Lower leg skin (tissue), 4 donors: ENCODE measurements at places on chromosomes 6 and 20. TPM values are rescaled to one million over a fixed set of nuclear protein-coding genes. Genes with fewer than 3 reads are reported as not detected.

DNA sequence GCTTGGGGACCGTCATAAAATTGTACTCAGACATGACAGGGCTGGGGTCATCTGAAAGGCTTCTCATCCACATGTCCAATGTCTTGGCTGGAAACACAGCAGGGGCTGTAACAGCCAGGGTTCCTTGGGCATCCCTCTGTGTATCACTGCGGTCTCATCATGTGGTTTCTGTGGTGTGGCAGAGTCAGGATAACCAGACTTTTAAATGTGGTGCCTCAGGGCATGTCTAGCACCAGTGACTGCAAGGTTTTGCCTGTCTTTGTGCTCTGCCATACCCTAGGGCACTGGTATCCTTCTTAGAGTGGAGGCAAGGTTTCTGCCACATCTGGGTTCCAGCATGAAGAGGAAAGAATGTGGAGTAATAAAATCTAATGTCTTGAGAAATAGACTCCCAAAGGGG is 124.2 kb downstream of the PLEKHG1 start:
- no peak for DNase-seq

TBX18 gene
- total RNA-seq = 1.1 TPM

- DNase-seq = no peak
Observed at GRCh38 chr6:138253731-138254130, 35.4 kb upstream of the PBOV1 start.

DNA sequence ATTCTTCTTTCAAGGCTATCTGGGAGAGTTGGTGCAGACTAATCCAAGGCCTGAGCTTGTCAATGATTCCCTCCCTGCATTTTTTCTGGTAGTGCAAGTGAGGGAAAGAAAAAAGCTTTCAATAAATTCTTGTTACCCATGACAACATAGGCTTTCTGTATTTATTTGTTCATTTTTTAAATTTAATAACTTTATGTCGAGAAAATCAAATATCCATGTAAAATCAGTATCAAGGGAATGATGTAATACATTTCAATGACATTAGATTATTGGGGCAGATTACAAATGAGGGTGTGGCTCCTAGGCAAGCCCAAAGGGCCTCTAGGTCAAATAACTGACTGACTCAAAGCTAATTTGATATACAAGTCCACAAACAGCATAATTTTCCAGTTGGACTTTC is 104.0 kb downstream of the GJA1 start:
- no peak for DNase-seq

GRCh38 chr20:13101276-13101675 is 92.5 kb downstream of the SPTLC3 start:
- no peak for DNase-seq

RFX6 gene
- total RNA-seq = not detected

DNAH8 gene
- 0.08 TPM for total RNA-seq

DNA sequence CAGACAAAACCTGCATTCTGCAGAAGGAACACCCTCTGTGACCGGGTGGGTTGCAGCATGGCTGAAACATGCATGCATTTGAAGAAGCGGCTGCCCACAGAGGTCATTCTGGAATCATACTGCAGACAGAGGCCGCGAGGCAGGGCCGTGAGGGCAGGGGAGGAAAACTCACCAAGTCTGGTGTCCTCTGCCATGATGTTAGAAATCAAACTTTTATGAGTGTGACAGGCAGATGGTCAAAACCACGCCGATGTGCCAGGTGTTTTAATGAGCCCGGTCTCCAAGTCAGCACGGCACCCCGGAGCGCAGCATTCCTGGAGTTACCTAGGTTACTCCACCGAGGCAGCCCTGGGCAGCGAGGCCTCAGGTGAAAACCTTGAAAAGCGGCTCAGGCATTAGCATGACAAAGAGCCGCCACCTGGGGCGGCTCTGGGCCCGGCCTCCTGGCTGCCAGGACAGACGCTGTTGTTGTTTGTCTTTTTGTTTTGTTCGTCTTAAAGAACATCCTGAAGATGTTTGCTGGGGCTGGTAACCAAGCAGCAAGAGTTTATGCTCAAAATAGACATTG is 255.6 kb downstream of the ERMARD start:
- DNase-seq = peak; percentile 75

CCN6 gene
- 2.9 TPM for total RNA-seq

ADA gene
- 4.5 TPM for total RNA-seq

- no peak for DNase-seq
Observed at GRCh38 chr6:114176726-114177125, 166.1 kb downstream of the HS3ST5 start.

DNA sequence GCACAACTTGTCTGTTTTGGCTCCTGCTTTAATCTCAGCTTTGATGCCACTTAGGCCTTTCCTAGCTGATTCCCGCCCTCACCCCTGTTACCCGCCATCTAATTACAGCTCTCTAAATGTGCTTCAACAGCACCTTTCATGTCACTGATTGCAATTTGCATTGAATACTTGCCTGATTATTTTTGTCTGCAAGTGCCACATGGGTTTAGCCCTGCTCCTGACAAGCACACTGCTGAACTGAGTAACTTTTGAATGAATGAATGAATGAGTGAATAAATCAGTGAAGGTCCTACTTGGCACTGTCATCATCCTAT is 591 bp upstream of the DCBLD1 start:
- no peak for DNase-seq

WFDC5 gene
- 376 TPM for total RNA-seq

ZBTB9 gene
- 5.4 TPM for total RNA-seq

ANGPT4 gene
- total RNA-seq = 2.4 TPM

DNA sequence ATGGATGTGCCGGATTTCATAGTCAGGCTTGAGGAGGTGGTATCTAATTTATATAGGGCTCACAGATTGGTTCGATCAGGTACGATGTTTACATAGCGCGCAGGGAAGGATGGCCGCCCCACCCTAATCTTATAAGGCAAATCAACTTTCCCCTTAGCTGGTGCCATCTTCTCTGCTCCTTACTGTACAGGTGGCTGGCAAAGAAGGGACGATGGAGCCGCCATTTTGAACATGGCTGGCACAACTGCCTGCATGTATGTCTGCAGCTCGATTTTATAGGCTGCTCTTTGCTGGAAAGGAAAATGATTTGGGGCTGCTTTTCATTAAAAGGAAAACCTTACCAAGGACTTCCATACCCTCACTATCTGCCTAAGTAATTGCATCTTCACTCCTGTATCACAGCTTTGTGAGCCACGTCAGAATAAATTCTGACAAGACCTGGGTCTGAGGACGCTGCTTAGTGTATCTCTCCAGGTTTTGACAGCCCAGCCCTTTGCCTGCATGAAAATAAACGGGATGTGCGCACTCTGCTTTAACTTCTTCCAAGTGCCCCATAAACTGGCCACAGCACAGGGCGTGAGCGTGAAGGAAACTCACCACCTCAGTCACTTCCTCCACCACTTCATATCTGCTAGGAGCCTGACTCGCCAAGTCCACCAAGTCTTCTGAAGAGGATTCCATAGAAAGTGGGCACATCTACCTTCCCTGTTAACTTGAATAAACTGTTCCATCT is 109.4 kb upstream of the ARMC2 start:
- DNase-seq = peak; percentile 79

DNA sequence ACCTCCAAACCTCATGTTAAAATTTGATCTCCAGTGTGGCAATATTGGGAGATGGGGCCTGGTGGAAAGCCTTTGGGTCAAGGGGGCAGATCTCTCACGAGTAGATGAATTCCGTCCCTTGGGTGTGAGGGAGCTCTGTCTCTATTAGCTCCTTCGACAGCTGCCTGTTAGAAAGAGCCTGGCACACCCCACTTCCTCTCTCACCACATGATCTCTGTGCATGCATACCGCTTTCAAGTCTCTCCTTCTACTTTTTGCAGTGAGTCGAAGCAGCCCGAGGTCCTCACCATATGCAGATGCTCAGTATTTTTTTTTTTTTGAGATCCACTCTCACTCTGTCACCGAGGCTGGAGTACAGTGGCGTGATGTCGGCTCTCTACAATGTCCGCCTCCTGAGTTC is 176.9 kb downstream of the SYNDIG1 start:
- peak; percentile 39 for DNase-seq

- DNase-seq = no peak
Observed at GRCh38 chr6:98230250-98230649, 604.1 kb upstream of the POU3F2 start.

GRCh38 chr6:29745386-29745785 is 22.2 kb downstream of the HLA-F start:
- no peak for DNase-seq

DNA sequence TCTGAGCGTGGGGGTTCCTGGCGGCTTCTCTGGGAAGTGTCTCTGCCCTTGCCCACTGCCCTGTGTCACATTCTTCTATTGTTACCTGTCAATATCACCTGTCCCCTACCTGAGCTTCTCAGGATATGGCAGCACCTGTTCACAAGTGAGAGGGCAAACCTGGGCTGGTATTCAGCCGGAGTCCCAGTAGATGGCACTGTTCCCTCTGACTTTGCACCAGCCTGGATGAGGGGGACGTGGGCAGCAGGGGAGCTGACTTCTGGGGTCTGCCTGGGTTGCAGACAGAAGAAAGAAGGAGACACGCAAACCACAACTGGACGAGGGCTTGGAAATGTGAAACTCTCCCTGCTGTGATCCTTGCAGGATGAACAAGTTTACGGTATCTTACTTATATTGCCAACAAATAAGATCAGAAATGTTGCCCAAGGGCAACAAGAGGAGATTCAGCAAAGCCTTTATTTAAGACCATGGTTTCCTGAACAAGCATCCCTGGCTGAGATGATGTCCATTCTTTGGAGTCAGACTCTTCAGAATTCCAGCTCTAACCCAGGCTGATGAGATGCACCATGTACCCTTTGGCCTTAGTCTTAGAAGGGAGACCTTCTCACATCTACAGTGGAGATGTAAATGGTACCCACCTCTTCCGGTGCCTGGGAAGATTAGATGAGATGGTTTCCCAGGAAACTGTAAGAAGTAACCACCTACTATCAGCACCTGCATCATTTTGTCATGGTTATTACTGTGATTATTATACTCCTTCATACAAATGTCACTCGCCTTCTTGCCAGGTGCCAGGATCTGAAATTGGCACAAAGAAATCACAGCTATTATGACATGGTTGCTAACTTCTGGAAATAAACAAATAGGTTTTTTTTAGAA is 400.0 kb upstream of the CDH4 start:
- no peak for DNase-seq

- DNase-seq = no peak
Observed at GRCh38 chr20:22582386-22582963, 1.9 kb downstream of the FOXA2 start.

GRCh38 chr6:9112544-9112943 is 677.2 kb upstream of the SLC35B3 start:
- no peak for DNase-seq

GLP1R gene
- 1.3 TPM for total RNA-seq

DNA sequence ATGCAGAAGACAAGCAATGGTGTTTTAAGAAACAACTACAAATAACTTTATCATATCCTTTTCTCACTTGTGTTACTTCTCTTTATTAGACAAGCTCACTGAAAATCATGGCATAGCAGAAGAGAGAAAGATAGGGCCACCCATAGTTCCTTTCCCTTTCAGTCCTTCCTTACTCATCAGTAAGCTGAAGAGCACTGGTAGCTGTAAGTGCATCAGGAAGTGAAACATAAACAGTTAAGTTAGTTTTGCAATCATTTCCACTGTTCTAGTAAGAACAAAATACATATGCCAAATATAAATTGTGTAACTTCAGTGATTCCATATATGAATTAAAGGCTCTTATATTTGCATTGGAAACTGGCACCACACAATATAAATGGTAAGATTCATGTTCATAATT is 220.1 kb downstream of the HACE1 start:
- no peak for DNase-seq

DNA sequence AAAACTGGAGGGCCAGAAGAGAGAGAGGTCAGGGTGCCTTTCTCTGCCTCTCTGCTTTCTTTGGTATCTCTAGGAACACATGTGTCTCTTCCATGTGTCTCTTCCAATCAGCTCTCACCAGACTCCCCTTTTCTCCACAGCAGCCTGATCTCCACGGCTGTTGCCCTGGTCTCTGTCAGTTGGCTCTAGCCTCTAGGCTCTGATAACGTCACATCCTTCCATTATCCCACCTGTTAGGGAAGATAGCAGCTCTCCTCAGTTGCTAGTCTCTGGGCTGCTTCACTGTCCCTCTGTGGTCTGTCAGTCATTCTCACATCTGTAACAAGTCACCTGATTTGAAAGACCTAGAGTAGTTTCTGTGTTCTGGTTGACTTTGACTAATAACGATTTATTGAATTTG is 80.2 kb downstream of the PLCB4 start:
- DNase-seq = no peak

AVP gene
- total RNA-seq = not detected

NNAT gene
- total RNA-seq = 1.3 TPM

- no peak for DNase-seq
Observed at GRCh38 chr6:44667668-44668390, 280.3 kb downstream of the CDC5L start.

L3MBTL1 gene
- total RNA-seq = 5.2 TPM

GTF3C6 gene
- total RNA-seq = 21.1 TPM

NKX2-2 gene
- not detected for total RNA-seq

- no peak for DNase-seq
Observed at GRCh38 chr6:36964349-36964748, 9.8 kb downstream of the PI16 start.

NKAIN2 gene
- not detected for total RNA-seq

DNA sequence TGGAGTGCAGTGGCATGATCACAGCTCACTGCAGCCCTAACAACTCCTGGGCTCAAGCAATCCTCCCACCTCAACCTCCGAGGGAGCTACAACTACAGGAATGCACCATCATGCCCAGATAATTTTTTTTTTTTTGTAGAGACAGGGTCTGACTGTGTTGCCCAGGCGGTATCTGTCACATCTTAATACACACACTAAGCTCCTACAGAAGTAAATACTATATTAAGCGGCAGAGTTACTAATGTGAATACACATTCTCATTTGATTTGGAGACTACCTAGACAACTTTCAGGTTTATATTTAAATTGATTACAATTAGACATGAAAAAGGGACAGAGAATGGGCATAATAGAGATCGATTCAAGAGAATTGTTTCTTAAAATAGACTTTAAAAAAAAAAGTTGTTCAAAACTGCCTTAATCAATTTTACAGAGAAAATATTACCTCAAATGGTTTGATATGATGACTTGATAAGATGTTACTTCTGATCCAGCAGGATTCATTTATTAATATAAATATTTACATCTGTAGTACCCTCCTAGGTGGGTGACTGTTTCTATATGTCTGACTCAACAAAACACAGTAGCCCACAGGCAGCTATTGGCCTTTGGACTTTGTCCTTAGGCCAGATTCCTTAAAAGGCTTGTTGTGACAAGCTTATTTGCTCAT is 7.1 kb upstream of the LOC128125822 start:
- DNase-seq = no peak

DNA sequence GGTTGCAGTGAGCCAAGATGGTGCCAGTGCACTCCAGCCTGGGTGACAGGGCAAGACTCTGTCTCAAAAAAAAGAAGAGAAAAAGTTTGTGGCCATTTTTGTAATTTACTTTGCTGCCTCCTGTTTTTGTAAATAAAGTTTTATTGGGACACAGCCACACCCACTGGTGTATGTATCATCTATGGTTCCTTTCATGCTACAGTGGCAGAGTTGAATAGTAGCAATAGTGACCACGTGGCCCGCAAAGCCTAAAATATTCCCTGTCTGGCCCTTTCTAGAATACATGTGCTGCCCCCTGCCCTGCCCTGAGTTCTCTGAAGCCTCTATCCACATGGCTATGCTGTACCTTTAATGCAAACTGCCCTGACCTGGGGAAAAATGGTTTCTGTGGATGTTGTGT is 75.3 kb upstream of the ZNF133 start:
- DNase-seq = no peak

- DNase-seq = no peak
Observed at GRCh38 chr6:57072108-57072507, 17.9 kb upstream of the ZNF451 start.
